Progenitor cell of endocrine pancreas (in vitro differentiated cells): ENCODE measurements at places on chromosomes 4 and X. TPM values are rescaled to one million over a fixed set of nuclear protein-coding genes. Genes with fewer than 3 reads are reported as not detected.

The FGF13 gene
- total RNA-seq: 19.3 and 20.7 TPM in 2 replicates

The C4orf50 gene
- 0.18 and 0.19 TPM in 2 replicates for total RNA-seq

The MTNR1A gene
- 2.6 and 2.7 TPM in 2 replicates for total RNA-seq

The USP17L29 gene
- not detected in 2 replicates for total RNA-seq

The NHSL2 gene
- 3.4 and 4.8 TPM in 2 replicates for total RNA-seq

The FMR1NB gene
- not detected in 2 replicates for total RNA-seq

The SPOCK3 gene
- 1.00 and 1.3 TPM in 2 replicates for total RNA-seq

The DUSP9 gene
- 35.7 and 36.5 TPM in 2 replicates for total RNA-seq

The IQSEC2 gene
- 15.1 and 18.1 TPM in 2 replicates for total RNA-seq

The PRDM5 gene
- 18.9 and 24.1 TPM in 2 replicates for total RNA-seq

The SLC9B1 gene
- total RNA-seq: 0.75 and 0.79 TPM in 2 replicates

The NXT2 gene
- 23.2 and 23.5 TPM in 2 replicates for total RNA-seq

The EDNRA gene
- total RNA-seq: 12.2 and 13.3 TPM in 2 replicates

The CLCN4 gene
- 14.1 and 15.2 TPM in 2 replicates for total RNA-seq

The KANTR gene
- total RNA-seq: 16.0 and 18.0 TPM in 2 replicates

The RTL5 gene
- 19.4 and 21.1 TPM in 2 replicates for total RNA-seq

The IL13RA2 gene
- total RNA-seq: not detected in 2 replicates

The CCNG2 gene
- 84.0 and 89.5 TPM in 2 replicates for total RNA-seq

The P2RY4 gene
- total RNA-seq: 0.38 TPM in 1 of 2 replicates, not detected in the other

The TASL gene
- not detected in 2 replicates for total RNA-seq

The MAGEA11 gene
- total RNA-seq: 0.22 TPM in 1 of 2 replicates, not detected in the other

The NEXMIF gene
- 1.7 and 1.8 TPM in 2 replicates for total RNA-seq

The FTHL17 gene
- total RNA-seq: not detected in 2 replicates

The IL2 gene
- total RNA-seq: not detected in 2 replicates

The TSPAN6 gene
- total RNA-seq: 167 TPM in 2 replicates

The SYNPO2 gene
- 1.3 and 2.2 TPM in 2 replicates for total RNA-seq

The SPANXN3 gene
- total RNA-seq: not detected in 2 replicates

The AP1AR gene
- total RNA-seq: 17.0 and 18.6 TPM in 2 replicates

The CXorf49 gene
- not detected in 2 replicates for total RNA-seq

The KLHL2 gene
- total RNA-seq: 22.1 and 22.3 TPM in 2 replicates

The HHIP gene
- 0.22 and 0.44 TPM in 2 replicates for total RNA-seq
